Sciatic nerve (tissue), 2 donors: ENCODE measurements at places on chromosomes 12 and 14.

DNA sequence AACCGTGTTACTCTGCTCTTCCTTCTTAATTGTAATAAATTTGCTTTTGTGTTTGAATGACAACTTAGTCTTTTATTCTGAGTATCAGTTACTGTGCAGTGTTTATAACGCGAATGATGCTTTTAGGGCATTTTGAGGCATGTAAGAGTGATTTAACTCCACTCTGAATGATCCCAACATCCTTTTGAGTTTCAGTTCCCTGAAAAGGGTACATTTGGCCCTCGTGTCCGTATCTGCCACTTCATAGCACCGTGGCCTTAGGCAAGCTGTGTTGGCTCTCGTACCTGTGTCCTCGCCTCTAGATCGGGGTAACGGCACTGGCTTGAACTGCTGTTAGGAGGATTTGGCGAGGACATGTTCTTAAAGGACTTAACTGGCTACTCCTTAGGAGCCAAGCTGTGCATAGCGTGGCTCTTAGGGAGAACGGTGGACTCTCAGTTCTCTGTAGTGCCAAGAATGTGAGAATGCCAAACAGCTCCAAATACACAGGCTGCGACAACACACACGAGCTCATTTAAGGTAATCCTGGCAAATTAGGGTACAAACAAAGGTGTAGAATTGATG lies 92.0 kb downstream of the PPP2R5C start:
- DNase-seq = no peak

DNA sequence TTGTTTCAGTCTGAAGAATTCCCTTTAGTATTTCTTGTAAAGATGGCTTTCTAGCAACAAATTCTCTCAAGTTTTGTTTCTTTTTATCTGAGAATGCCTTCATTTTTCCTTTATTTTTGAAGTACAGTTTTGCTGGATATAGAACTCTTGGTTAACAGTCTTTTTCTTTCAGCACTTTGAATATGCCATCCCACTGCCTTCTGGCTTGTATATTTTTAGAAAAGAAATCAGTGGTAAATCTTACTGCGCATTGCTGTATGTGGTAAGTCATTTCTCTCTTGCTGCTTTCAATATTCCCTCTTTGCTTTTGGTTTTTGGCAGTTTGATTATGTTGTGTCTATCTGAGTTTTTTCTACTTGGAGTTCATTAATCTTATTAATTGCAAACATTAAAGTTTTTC lies 16.8 kb upstream of the PPM1A start:
- no peak for DNase-seq

GRCh38 chr14:22819151-22819988 lies 4.1 kb upstream of the SLC7A7 start:
- peak; percentile 78 for DNase-seq

GRCh38 chr12:49604856-49605255 lies 583 bp downstream of the FAM186B start:
- no peak for DNase-seq

DNA sequence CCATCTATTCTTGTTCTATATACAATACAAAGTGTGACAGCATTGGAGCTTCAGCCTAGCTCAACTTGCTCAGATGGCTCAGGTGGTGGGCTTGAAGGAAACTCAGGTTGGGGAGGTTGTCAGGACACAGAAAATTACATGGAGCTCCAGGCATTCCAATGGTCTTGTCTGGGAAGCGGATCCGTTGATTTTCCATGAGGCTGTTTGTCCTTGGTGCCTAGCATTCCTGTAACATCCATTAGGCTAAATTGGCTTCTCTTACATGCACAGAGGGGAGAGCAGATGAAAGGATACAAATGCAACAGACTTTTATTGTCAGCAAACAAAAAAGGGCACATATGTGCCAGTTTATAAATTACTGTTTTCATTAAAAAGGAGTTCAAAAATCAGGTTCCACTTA lies 75.5 kb upstream of the OTX2 start:
- DNase-seq = no peak

DNA sequence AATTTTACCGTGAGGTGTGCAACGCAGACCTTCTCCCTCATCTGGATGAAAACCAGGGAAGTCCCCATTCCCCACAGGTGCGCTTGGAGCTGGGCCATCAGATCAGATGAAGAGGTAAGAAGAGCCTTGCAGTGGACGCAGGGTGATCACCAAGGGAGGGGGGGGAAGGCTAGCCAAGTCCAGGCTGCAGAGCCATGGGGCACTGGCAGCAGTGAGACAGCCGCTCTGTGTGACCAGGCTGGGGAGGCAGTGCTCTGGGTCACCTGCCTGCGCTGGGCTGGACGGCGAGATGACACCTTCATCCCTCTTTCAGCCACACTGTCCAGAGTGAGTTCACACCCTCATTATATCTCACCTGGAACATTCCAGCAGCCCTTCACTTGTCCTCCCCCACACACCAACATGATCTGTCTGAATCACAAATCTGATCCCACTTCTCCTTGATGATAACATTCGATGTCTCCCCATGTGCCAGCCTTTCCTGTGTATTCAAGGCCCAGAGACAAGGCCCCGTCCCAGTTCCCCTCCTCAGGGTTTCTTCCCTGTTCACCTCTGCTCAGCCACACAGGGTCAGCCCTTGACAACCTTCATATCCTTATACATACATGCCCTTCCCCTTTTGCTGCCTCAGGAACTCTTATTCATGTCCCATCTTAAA lies 65.9 kb upstream of the VASH1 start:
- no peak for DNase-seq

- no peak for DNase-seq
Measured at GRCh38 chr12:103475073-103475472, 20.7 kb downstream of the C12orf42 start.

- DNase-seq = no peak
Measured at GRCh38 chr12:11496157-11496851, 100.9 kb upstream of the PRB2 start.

- no peak for DNase-seq
Measured at GRCh38 chr14:57179273-57179672, 89.4 kb downstream of the EXOC5 start.

- no peak for DNase-seq
Measured at GRCh38 chr12:121939186-121939585, 20.8 kb downstream of the CFAP251 start.

- no peak for DNase-seq
Measured at GRCh38 chr12:91991399-91992187, 154.1 kb downstream of the BTG1 start.

DNA sequence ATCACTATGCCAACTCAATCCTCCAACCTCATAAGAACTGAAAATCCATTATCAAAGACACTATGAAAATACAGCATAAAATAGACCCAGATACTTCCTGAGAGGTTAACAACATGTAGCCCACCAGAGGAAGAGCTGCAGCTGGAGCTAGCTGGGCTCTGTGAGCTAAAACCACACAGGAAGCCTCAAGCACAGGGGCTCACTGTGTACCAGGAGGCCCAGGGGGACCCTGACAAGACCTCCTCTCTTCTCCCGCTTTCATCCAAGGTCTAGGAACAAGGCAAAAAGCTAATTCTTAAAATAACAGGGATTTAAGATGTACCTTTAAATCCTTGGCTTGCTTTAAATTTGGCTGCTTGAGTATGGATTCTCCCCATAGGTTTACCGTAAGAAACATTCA lies 53.6 kb downstream of the EIF2S3B start:
- DNase-seq = no peak

DNA sequence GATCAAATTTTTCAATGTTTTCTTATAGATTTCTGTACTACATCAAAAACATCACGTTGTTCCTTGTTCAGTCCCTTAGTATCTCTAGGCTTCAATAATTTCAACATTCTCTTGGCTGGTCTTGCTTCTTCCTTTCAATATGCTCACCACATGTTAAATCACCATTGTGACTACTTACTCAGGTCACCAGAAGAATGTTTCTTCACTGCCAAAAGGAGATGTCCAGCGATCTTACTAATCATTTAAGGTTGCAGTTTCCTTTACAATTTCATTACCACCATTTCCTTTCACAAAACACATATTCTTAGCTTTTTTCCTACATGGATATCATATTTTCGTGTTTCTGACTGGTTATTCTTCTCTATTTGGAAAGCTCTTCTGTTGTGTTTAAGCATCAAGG lies 363.8 kb downstream of the NAV3 start:
- no peak for DNase-seq

DNA sequence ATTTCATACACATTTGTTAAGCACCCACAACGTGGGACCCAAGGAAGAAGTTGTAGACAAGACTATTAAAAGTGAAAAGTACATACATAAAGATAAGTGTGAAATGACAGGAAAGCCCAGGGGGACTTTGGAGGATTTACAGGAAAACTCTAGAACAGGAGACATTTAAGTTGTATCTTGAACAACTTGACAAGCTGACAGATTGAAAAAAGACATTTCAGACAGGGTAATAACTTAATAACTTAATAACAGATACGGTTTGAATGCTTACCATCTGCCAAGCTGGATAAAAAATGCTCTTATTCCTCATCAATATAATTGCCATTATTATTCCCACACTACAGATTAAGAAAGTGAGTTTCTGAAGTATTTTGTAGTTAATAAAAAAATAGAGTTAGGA lies 229.7 kb upstream of the SYT10 start:
- DNase-seq = no peak

GRCh38 chr12:9149372-9149771 lies 33.7 kb upstream of the A2M start:
- no peak for DNase-seq
